M059J (cell line): ENCODE measurements at places on chromosomes 12 and 14.

DNA sequence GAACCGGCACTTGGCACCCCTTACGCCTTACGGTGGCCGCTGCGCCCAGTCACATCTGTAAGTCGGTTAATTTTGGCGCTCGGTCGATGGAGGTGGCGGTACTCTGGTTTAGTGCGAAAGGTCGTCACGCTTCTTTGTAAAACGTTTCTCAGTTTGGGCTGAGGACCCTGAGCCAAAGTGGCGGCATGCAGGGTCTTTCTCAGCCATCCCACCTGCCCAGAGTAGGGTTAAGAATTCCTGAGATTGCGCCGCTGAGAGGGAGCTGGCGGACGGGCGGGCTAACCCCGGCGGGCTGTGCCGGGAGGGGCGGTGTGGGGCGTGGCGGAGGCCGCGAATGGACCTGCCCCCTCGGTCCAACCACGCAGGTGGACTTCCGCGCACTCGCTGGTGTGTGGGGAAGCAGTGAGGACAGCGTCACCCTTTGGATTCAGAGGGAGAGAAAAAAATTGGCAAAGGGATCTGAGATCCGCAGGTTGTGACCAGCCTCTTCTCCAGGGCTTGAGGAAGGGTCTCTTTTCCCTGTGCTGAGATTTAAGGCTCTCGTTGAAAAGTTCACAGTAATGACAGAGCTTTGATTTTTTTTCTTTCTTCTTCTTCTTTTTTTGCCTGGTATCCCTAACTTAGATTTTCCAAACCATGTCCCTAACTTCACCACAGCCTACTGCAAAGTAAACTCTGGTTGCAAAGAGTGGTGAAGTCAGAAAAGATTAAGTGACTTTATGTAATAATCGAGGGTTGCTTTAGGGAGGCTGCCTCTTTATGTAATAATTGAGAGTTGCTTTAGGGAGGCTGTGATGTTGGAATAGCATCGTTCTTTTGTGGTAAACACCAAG lies 602 bp upstream of the FBXO33 start:
- peak; percentile 87 for DNase-seq

DNA sequence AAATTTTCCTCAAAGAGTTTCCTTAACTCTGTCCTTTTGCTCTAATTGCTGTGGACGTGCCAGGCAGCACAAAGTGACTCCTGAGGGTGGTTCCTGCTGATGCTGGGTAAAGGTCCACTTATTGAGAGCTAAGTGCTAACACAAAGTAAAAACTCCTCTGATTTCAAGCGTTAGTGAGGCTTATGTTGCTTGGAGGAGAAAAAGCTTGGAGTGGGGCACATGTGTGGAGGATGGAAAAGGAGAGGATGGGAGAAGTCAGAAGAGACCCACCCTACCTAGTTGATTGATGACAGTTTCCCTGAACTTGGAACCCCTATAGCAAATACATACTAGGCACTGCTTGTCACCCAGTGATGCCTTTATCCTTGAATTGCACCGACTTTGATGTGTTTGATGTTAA lies 10.1 kb upstream of the SLC11A2 start:
- DNase-seq, result no peak

DNA sequence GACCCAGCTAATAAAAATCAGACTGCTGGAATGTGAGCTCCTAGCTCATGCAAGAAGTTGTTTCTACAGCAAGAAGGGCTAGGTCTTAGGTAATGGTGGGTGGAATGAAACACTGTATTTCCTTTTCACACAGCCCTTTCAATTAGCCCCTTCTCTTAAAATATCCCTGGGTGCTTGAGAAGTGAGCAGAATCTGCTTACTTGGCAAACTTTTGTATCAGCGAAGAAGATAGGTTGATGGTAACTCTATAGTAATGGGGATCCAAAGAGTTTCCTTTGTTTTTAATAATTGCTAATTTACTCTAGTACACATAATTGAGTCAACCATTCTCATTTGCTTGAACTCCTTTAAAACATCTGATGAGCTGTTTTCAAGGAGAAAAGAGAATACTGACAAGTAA lies 100.6 kb upstream of the FSCB start:
- DNase-seq, result no peak

GRCh38 chr12:113184900-113185179 lies 438 bp downstream of the DDX54 start:
- DNase-seq, result peak; percentile 89

DNA sequence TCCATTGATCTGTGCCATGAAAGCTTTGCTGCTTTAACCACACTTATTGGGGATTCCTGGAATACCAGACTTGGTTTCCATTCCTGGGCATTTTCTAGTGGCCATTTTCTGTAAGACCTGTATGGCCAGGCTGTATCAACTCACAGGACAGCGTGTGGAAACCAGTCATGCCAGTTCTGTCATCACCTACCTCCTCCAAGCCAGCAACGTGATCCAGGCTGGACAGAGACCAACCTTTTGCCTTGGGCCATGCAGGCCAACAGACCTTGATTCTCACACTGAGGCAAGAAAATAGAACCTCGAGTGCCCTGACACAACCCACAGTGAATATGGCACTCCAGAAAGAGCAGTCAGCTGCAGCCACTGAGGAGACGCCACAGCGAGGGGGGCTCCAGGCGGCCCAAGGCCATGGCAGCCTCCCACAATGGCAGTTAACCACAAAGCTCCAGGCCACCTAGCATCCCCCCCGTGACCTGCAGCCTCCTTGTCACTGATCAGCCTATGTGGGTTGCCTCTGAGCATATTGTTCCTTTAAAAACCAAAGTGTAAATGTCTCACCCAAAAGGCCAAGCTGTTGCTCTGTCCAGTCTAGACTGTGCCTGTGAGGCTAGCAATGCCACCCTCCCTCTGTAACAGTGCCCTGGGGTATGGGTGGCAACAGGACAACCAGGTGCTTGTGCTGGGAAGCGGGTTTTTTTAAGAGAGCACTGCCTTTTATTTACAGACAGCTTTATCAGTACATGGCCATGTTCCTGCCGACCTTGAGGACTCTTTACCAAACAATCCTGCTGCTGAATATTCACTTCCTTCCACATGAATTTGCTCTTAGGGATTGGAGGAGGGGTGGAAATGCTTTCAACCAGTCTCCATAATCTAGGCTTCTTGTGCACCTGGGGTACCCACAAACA lies 168.7 kb upstream of the HIF1A start:
- peak; percentile 80 for DNase-seq

DNA sequence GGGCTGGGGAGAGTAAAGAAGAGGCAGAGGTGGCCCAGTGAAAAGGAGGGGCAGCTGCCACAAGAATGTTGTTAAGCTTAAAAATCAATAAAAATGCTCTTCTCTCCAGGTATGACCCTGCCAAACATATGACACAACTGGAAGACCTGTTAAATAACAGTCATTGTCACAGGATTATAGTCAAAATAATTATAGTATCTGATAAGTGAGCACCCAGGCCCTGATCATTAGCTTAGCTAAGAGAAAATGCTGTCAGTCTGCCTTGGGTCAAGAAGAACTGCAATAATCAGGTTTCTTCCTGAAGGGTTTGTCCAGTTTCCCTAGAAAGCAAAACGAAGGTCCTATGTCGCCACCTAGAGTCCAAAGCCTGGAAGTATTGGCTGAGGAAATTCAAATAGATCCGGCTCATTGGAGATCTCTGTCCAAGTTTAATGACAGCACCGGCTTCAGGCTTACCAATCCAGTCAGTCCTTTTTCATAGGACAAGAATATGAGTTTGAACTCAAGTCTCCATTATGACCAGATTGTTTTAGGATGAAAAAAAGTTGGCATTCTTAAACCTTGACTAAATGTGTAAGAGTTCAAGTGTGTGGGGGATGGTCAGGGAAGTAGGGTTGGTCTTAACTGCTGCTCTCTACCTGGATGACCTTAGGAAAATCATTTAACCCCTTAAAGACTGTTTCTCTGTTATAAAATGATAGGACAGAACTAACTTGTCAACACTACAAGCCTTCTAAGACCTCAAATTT lies 22.5 kb upstream of the NKX2-8 start:
- DNase-seq, result peak; percentile 75
